HCT116 (cell line): ENCODE measurements at places on chromosomes 3 and 15.

GRCh38 chr3:122957707-122958689, 69.6 kb downstream of the SEMA5B start:
- DNase-seq: no peak

GRCh38 chr3:163508206-163508605, 1570.1 kb downstream of the SI start:
- no peak for DNase-seq

DNA sequence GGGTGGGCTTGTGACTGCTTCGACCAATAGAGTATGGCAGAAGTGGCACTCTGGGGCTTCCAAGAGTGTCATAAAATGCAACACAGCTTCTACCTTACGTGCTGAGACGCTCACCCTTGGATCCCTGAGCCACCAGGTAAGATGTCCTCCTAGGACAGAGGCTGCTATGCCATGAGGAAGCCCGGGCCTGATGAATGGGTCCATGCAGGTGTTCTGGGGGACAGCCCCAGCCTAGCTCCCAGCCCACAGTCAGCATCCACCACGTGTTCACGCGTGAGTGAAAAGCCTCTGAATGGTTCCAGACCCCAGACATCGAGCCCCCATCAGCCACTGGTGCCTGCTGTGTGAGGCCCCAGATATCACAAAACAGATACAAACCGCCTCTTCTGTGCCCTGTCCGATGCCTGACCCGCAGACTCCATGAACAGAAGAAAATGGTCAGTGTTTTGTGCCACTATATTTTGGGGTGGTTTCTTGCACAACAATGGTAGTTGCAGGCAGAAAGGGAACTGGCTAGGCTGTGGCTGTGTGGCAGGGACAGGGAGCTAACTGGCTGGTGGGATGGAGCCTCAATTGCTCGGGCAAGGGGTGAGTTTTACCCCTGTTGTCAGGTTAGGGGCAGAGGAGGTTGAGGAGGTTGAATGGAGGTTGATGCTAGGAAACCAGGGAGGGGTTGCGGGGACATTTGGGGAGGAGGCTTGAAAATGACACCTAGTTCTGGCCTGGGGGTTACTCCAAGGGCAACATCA, 92.2 kb downstream of the LINGO1 start:
- no peak for DNase-seq

DNA sequence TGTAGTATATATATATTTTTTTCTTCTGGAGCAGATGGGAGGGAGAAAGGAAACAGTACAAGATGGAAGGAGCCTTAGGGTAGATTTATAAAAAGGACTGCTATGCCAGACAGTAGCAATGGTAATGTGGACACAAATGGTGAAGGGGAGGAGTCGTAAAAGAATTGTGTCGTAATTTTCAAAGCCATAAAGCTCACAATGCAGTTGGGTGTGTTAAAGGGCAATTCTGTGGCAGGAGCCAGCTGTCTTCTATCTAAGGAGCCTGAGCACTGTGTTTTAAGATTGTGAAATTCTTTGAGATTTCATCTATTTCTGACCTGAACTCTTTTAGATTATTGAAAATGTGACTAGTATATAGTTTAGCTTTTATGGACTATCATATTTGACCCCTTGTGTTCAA, 58.9 kb downstream of the CNOT10 start:
- DNase-seq: no peak

- DNase-seq: no peak
These were observed 31.1 kb downstream of the PTPN23 start for GRCh38 chr3:47411696-47412452.

DNA sequence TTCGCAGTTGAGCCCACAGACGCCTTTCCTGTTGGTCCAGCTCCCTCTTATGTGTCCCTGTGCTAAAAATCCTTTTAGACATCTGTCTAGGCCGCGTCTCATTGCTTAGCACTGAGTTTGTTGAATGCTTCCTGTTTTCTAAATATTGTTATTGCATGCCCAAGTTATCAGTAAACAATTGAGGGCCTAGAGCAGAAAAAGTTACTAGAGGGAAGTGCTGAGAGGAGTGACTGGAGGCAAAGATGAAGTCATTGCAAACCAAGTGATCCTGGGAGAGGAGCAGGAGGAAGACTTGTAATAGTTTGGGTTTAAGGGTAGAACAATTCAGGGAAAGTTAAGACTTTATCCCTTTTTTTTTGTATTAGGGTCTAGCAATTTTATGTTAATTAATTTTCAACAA, 88.1 kb downstream of the DCUN1D1 start:
- DNase-seq: no peak

GRCh38 chr3:15800327-15800726, 2.5 kb upstream of the ANKRD28 start:
- DNase-seq: no peak

DNA sequence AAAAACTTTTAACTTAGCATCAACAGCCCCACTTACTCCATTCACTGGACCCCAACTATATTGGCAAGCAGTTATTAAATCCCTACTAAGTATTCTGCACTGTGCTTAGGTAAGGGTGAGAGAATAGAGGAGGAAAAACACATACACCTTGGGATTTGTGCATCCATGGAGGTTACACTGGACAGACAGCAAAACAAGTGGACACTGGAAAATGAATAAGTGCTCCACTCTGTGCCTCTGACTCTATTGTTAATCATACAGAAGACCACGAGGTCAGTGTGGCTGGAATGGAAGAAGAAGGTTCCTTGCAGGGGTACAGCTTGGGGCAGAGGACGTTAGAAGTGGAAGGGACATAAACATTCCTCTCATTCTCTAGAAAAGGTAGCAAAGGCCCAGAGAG, 3.2 kb downstream of the ADCY5 start:
- no peak for DNase-seq

DNA sequence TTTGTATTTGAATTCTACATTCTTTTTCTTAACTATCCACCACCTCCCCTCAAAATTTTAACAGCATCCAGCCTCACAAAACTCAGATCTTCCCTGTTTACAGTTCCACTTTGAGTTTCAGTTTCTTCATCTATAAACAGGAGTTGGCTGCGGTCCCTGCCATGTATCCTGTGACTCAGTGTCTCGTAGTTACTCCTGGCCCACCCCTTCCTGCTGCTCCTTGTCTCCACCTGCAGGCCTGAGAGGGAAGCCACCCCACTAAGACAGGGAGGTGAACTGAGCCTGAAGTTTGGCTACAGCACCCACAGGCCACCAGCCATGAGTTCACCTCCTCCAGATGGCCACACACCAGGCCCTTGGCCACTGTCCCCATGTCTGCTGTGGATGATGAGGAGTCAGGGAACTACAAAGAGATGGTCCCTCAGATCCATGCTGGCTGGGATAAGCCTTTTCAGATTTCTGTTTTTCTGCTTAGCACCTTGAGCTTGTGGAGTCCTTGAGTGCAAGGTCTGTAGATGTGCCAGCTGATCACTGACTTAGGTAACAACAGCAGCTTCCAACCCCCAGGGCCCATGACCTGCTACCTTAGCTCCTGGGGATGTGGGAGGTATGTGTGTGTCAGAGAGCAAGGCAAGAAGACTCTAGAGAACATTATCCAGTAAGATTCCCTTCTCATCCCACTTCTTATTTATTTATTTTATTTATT, 37.5 kb downstream of the CD86 start:
- peak; percentile 10 for DNase-seq

- DNase-seq: peak; percentile 36
These were observed at the start of gene MTMR10 for GRCh38 chr15:30991255-30992235. TSS of gene MTMR10 (minus strand) at chr15:30991628. CDS start at chr15:30991506, 122 bp downstream.

GRCh38 chr15:76153241-76154197, 93.7 kb downstream of the TMEM266 start:
- DNase-seq: no peak

GRCh38 chr3:48013288-48013980, 2.8 kb downstream of the MAP4 start:
- peak; percentile 38 for DNase-seq

GRCh38 chr3:126394977-126395321, 240 bp downstream of the CFAP100 start:
- DNase-seq: no peak

GRCh38 chr3:155227141-155227540, 66.3 kb downstream of the STRIT1 start:
- no peak for DNase-seq

DNA sequence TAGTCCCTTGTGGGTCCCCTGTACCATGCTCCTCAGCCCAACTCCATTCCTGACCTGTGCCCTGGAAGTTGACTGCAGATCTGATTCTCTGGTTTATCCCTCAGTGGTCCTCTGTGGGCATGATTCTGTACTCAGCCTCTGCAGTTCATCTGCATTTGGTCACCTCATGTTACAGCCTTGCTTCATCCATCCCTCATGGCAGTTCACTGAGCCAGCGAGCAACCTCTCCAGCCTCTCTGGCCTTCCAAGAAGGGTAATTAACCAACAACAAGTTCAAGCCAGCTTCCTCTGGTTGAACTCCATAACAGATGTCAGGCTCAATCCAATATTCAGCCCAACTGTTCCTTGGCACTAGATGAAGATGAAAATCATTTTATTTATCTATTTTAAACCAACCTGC, 509.5 kb downstream of the NTRK3 start:
- DNase-seq: no peak

DNA sequence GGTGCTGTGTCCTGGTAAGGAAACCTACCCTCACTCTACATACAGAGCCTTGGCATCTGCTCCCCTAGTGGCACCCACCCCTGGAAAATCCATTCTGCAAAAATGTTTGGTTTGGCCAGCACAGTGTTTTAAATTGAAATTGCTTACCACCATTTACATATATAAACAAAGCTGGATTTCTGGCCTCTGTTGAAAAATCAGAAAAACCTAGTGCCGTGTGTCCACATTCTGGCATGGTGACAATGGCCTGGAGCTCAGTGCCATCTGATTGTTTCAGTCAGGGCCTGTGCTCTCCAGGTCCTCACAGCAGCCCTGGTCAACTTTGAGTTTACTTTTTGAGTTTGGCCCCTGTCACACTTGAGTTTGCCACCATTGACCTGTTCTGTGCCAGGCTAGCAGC, 2.9 kb upstream of the IL17RC start:
- DNase-seq: no peak

DNA sequence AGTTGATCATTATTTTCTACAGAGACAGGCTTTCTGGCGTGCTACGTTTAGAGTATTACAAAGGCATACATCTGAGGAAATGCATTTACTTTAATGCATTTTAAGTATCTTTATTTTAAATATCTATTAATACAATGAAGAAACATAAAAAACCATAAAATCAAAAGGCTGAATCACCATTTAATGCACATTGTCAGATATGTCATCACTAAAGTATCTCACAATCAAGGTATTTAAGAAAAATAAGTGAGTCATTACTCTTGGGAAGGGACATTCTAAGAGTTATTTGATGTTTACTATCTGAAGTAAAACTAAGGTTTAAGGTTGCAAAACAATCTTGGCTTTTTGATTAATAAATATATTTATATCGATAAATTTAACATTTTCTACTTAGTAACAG, 102.2 kb downstream of the CTNNB1 start:
- DNase-seq: no peak

GRCh38 chr3:179018808-179019207, 52.8 kb downstream of the ZMAT3 start:
- DNase-seq: no peak

GRCh38 chr3:197463279-197463678, 92.5 kb downstream of the BDH1 start:
- DNase-seq: no peak

DNA sequence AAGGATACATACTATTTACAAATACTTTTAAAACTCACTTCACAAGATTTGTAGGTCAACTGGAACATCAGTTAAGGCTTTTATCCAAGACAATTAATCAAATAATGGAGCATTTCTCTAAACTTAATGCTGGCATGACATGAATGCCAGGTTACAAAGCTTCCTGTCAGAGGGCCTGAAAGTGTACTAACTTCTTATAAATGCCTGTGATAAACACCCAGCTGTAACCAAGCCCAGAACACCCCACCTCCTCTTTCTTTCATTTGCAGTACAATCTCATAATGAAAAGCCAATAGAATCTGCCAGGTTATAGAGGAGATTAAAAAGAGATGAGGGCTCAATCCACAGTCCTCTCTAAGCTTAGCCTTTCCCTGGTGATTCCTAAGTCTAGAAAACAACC, 214.4 kb downstream of the OSBPL10 start:
- no peak for DNase-seq

DNA sequence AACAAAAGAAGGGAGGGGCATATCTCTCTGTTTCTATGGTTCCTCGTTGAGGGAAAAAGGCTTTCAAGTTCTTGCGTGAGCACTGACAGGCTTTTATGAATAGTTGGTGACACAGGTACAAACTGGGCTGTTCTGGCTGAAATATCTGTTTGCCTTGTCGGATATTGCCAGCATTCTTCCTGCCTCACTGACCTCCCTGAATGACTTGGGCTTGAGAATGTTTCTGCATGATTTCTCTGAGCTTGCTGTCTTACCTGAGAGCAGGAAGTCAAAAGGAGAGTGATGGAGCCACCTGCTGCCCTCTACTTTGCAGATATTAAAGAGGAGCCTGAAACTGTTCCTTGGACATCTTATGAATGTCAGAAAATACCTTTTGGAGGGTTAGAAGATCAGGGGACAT, 4.8 kb downstream of the GCNT3 start:
- no peak for DNase-seq

DNA sequence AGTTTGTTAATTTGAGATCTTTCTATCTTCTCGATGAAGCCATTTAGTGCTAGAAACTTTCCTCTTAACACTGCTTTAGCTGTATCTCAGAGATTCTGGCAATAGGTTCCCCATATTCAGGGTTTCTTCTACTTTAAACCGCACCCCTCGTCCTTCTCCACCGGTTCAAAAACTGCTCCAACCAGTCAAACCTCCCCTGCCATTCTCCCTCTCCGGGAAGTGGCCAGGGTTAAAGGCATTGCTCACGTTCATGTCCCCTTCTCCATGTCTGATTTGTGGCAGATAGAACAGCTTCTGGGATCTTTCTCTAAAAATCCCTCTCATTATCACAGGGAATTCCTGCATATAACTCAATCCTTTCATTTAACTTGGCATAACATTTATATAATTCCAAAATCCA, 14.4 kb downstream of the ALDH1L1 start:
- DNase-seq: no peak

DNA sequence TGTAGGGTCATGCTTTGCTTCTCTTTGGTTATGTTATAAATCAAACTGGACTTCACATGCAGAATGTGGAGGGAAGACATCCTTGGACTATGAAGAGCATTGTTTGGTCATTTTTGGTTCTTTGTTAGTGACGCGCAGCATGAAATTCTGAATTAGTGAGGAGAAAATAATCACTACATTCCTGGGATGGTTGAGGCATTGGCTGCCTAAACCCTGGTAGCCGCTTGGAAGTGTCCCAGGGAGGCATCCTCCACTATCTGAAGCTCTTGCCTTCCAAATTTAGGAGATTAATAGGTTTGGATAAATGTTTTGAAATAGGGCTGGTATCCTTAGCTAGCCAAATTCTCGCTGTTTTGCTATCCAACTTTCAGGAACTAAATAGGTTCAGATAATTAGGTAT, 96.2 kb downstream of the CLSTN2 start:
- no peak for DNase-seq

GRCh38 chr3:33089515-33089914, 7.4 kb downstream of the GLB1 start:
- DNase-seq: no peak

- DNase-seq: no peak
These were observed 63.1 kb downstream of the ATP2B2 start for GRCh38 chr3:10442151-10442795.

GRCh38 chr3:62992520-62992919, 117.3 kb upstream of the CADPS start:
- DNase-seq: no peak
